Transverse colon (tissue), 4 donors: ENCODE measurements at places on chromosomes 4 and X. TPM values are rescaled to one million over a fixed set of nuclear protein-coding genes. Genes with fewer than 3 reads are reported as not detected.

Gene ETDB
- total RNA-seq, result not detected

Gene RAB9B
- total RNA-seq, result 2.6 TPM

Gene GLOD5
- 4.8 TPM for total RNA-seq

Gene SSX4B
- not detected for total RNA-seq

GRCh38 chr4:74379912-74380311 is 15.0 kb downstream of the EREG start:
- H3K27ac ChIP-seq, result no peak overlapping the region
- H3K4me3 ChIP-seq, result no peak overlapping the region
- DNase-seq, result no peak
- H3K36me3 ChIP-seq, result no peaks in the 10 kb centered on the region
- H3K27me3 ChIP-seq, result no peaks in the 10 kb centered on the region

DNA sequence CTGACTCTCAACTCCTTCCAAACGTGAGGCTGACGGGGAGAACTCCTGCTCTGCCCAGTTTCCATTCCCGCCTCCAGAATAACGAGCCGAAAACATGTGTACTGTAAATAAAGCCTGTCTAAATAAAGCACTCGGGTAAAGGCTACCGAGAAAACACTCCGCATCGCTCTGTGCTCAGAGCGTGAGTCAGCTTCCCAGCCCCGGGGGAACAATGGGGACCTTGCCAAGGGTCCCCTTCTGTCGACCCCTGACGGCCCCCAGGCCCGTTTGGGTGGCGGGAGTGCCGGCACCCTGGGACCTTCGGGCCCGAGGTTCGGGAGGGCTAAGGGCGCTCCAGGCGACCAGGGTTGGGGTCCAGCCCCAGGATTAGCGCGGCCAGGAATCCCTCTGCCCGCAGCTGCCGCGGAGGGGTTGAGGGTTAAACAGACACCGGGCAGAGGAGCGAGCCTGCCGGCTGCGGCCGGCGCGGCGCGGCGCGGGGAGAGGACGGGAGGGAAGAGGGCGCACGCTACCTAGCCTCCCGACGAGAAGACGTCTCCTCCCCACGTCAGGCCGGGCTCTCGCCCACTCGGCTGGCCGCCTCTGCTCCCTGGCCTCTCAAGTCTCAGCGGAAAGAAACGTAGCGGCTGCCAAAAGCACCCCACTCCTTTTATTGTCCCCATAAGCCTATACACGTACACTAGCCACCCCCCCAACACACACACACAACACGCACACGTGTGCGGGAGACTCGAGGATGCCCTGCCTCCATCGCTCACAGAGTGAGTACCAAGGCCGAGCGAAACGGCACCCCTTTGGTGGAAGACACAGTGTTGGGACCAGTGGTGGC is 85.5 kb downstream of the BCOR start:
- H3K4me3 ChIP-seq, result peak overlapping the region; percentile 68
- H3K36me3 ChIP-seq, result no peaks in the 10 kb centered on the region
- H3K4me1 ChIP-seq, result peaks cover 32% of the 10 kb centered on the region

DNA sequence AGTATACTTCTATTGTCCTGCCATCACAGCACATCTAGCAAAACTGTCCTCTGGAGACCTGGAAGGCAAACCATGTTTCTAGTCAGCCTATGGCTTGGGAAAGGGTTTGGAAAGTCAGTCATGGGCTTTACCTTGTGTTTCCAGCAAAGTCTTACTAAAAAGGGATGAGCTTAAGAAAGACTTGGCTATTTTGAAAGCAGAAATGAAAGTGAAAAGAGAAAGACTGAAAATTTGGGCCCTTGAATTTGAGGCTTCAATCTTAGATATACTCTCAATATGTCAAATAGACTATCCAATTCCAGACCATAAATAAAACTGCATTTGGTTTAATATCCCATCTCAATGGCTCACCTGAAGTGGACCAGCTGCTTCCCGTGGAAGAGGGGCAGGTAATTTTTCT is 127.9 kb downstream of the ZNF330 start:
- no peaks in the 10 kb centered on the region for H3K36me3 ChIP-seq
- peaks cover 10% of the 10 kb centered on the region for H3K4me1 ChIP-seq
- H3K27ac ChIP-seq, result peak overlapping the region; percentile 12
- DNase-seq, result no peak
- H3K4me3 ChIP-seq, result no peak overlapping the region

DNA sequence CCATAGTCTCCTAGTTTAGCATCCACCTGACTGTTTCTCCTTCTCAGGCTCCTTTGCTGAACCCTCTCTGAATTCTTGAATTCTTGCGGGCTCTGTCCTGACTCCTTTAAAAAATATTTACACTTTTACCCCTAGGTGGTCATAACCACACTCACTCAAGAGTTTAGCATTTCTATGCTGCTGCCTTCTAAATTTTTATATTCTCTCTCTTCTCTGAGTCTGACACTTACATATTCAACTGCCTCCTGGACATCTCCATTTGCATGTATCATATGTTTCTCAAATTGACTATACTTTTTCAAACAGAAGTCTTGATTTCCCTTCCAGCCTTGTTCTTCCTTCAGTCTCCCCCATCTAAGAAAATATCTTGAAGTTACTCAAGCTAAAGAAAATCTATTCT is 31.6 kb downstream of the ARL9 start:
- no peak overlapping the region for H3K27ac ChIP-seq
- H3K36me3 ChIP-seq, result no peaks in the 10 kb centered on the region
- H3K4me1 ChIP-seq, result no peaks in the 10 kb centered on the region
- DNase-seq, result no peak

Gene EXOC1L
- total RNA-seq, result not detected

DNA sequence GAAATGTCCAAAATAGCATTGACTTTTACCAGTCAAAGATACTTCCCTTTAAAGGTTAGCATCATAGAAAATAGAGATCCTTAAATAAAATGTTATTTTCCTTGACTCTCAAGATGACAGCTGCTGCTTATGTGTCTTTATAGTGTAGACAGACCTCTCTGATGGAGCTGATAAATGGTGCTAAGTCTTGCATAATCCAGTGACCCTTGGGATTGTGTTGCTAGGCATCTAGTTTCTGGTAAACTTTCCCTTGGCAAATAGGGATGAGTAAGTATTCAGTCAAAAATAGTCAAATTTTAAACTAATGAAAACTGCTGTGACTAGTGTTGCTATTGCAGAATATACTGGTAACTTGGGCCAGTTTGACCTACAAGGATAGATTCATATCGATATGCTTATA is 53.6 kb downstream of the MBNL3 start:
- H3K27ac ChIP-seq, result no peak overlapping the region
- H3K36me3 ChIP-seq, result no peaks in the 10 kb centered on the region
- H3K4me1 ChIP-seq, result no peaks in the 10 kb centered on the region

GRCh38 chrX:22699581-22700091 is 300.1 kb upstream of the DDX53 start:
- no peak for DNase-seq
- no peaks in the 10 kb centered on the region for H3K36me3 ChIP-seq
- no peak overlapping the region for H3K4me3 ChIP-seq
- no peaks in the 10 kb centered on the region for H3K4me1 ChIP-seq
- no peaks in the 10 kb centered on the region for H3K27me3 ChIP-seq
- H3K27ac ChIP-seq, result peak overlapping the region; percentile 31

GRCh38 chr4:32909736-32910135 is 2189.6 kb downstream of the PCDH7 start:
- DNase-seq, result no peak
- no peak overlapping the region for H3K4me3 ChIP-seq
